H1 (cell line): ENCODE measurements at places on chromosomes 4 and X. TPM values are rescaled to one million over a fixed set of nuclear protein-coding genes. Genes with fewer than 3 reads are reported as not detected.

DNA sequence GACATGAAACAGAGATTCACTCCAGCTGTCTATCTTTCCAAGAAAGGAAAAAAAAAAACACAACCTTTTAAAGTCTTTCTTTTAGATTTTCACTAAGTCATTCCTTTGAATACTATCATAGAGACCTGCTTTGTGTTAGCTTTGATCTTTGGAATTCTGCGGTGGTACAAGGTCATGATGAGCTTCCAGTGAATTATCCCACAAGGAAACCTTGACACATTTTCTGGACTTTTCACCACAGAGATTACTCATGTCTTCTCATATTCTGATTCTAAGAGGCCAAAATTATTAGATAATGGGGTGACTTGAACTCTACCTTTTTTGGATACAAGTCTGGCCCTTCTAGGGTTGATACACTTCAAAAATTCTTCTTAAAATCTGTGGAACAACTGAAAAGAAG, 201.6 kb downstream of the PACRGL start:
- no peak for DNase-seq

- peak; percentile 73 for DNase-seq
These were observed 1.2 kb downstream of the CPEB2 start for GRCh38 chr4:15003401-15003890.

- DNase-seq: no peak
These were observed 100.2 kb downstream of the FIP1L1 start for GRCh38 chr4:53477636-53478035.

Gene MAGEA1
- not detected in 2 replicates for total RNA-seq

Gene PRDM8
- total RNA-seq: 0.10 TPM in 1 of 2 replicates, not detected in the other

DNA sequence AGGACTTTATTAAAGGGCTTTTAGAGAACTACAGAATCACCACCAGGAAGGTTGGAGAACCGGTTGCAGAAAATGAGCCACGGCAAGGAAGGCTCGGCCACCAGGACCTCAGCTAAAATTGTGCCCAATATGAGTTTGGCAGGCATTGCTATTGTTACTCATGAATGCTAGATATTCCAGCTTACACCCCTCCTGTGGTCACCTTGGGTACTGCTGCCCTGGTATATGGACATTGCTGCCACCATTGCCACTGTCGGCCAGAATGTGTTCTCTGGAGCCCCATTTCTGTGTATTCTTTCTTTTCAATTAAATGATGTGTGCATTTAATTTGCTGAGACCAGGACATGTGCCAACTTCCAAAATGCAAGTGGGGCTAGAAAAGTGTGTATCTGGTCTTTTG, 626.7 kb upstream of the BOD1L1 start:
- DNase-seq: peak; percentile 60

DNA sequence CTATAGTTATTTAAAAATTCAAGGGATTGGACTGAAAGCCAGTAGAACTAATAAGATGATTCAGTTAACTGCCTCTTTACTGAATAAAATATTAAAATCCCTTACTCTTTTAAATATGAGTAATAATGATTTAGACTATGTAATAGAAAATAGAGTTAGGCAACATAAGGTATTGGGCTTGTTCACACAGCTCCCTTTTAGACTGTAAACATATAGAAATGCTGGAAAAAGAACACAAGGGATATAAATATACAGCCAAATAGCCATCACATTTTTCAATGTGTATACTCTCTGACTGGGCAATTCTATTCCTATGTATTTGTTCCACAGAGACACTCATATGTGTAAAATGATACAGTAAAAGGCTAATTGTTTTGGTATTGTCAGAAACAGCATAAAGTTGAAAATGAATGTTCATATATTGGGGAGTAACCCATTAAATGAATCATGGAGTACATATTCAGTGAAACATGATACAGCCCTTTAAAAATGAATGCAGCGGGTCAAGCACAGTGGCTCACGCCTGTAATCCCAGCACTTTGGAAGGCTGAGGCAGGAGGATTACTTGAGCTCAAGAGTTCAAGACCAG, 129.8 kb downstream of the TBC1D19 start:
- no peak for DNase-seq

DNA sequence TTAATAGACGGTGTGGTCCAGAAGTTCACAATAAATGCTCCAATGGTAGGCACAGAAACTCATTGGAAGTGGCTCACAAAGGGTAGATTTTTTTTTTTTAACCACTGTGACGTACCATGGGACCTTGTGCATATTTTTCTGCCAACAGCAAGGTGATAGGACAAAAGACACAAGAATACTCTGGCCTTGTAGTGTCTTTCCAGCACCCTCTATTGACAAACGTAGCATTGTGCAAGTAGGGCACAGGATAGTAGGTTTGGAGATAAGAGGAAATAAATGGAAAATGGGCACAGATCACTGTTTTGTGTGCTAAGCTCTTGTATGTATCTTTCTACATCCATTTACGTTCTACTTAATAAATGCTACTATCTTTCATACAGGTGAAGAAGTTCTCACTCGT, 2054.9 kb downstream of the PCDH7 start:
- no peak for DNase-seq

DNA sequence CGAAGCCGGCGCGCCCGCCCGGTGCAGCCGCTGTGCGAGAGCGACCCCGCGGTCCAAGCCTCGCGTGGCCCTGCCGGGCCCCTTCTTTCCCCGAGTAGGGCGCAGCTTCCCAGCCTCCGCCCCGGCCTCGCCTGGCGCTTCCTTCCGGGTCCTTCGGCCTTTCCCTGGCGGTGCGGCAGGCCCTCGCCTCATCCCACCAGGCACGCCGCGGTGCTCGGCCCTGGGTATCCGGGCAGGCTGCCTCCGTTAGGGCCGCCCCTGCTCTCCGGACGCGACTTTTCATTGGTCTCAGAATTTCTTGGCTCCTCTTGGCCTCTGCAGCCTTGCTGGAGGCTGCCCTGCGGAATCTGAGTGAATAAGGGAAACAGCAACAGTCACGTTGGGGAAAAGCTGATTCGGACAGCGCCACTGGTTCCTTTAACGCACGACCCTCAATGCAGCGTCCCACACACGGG, 429 bp downstream of the UVSSA start:
- no peak for DNase-seq

DNA sequence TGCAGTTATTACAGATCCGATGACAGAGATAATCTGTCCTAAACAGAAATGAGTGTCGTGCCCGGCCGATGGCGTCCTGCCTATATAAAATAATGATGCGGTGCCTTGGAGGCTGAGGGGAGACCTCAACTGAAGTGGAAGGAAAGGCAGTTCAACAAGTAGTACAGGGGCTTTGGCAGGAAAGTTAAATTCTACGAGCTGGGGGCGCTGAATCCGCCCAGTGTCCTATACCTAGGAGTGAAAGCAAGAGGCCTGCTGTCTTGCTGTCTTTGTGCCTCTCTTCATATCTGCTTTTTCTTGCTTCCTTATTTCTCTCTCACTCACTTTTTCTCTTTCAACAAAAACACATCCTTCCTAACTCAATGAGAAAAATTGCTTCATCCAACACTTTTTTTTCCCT, 82.2 kb upstream of the PRPS2 start:
- DNase-seq: no peak

DNA sequence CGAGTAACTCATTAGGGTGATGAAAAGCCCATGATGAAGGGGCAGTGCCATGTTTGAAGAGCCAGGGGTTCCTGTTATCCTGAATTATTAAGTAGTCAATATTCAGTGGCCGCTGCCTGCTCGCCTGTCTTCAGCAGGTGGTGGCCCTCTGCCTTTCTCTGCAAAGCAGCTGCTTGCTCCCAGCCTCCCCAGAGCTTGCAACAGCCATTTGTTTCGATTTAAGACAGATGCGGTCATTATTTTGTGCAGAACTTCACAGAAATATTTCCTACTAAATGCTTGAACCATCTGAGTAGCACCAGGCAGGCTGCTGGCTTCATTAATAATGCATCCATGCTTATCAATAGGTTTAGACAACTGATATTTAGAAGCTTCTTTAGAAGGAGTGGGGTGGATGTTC, 104.3 kb upstream of the TTC29 start:
- DNase-seq: no peak

GRCh38 chr4:111537871-111538270, 607.4 kb upstream of the FAM241A start:
- DNase-seq: no peak

Gene GRID2
- total RNA-seq: 71.7 and 81.9 TPM in 2 replicates

- no peak for DNase-seq
These were observed 349.7 kb upstream of the NOCT start for GRCh38 chr4:138665851-138666250.

GRCh38 chr4:47122592-47123291, 91.4 kb downstream of the GABRB1 start:
- DNase-seq: peak; percentile 75

Gene DCX
- total RNA-seq: 2.4 and 3.3 TPM in 2 replicates
